Activated CD4-positive, alpha-beta T cell treated with anti-CD3 and anti-CD28 coated beads for 24 hours (primary cell): ENCODE measurements at places on chromosomes 12 and 14.

DNA sequence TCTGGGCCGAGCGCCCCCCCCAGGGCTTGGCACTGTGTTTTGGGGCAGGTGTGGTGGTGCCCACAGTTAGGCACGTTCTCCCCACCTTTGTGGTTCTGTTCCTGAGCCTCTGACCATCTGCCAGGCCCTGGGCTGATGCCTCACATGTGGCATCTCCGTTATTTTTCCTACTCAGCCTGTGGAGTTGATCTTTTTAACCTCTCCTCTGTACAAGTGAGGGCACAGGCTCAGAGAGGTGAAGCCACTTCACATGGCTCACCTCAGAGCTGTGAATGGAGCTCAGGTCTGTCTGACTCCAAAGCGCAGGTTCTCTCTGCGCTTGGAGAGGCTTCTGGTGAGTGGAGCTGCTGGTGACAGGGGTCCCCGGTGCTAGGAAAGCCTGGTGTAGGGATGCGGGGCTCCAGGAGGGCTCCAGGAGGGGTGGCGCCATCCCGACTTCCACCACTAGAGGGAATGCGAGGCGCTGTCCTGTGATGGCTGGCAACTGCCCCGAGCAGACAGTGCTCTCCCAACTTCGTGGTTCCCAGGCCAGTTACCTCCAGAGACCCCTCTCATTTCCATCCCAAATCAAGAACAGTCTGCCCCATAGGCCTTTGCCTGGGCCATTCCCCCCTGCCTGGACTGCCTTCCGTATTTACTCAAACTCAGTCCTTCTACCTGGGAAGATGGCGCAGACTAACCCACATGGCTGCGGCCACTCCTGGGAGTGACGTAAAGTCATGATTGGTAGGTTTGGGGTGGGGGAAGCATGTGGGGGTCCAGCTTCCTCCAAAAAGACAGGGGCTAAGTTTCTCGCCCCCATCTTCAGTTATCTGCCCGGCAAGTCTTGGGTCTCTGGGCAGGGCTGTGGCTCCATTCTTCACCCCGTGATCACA is 9.9 kb downstream of the BCL7A start:
- peak; percentile 46 for DNase-seq

DNA sequence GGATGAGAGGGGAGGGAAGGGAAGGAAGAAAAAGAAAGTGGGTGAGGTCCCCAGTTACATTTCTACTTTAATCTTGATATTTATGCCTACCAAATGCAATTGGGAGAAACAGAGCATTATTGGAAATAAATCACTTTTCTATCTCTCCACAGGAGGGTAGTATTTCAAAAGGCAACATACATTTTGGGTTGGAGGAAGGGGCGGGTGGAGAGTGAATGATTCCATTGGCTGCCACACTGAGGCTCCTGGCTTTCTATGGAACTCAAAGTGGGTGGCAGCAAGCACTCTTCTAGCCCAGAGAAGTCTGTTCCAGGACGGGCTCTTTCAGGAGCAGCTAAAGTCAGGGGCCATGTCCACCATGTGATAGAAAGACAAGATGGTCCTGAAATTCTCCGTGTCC is 441.3 kb downstream of the DAD1 start:
- DNase-seq: no peak

DNA sequence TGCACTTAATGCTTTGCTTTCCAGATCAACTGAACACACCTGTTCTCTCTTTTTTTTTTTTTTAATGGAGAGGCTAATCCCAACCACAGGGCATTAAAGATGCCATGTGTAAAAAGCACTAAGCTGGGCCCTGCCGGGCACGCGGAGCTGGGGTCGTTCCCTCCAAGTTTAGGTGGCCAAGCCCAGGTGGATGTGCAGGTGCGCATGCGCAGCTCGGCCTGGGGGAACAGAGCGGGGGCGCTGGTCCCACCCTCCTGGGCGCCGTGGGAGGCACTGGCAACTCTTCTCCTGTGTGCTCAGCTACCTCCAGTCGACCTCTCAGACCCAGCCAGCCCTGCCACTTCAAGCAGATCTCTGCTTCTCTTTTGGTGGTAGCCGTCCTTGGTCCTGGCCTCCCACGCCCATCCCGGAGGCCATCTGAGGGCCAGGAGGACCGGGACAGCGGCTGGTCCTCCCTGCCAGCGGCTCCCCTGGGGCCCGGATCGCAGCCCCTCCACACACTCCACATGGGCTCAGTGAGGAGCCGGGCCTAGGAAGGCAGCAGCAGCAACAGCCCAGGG is 679.3 kb downstream of the BCL11B start:
- no peak for DNase-seq

- no peak for DNase-seq
Observed at GRCh38 chr14:32818581-32818980, 120.1 kb upstream of the NPAS3 start.
